ENCODE measurements at places on chromosomes 5 and 9. TPM values are rescaled to one million over a fixed set of nuclear protein-coding genes. Genes with fewer than 3 reads are reported as not detected.
A peak's percentile ranks its signal among the peaks of the same experiment; 100 is the strongest.

DNA sequence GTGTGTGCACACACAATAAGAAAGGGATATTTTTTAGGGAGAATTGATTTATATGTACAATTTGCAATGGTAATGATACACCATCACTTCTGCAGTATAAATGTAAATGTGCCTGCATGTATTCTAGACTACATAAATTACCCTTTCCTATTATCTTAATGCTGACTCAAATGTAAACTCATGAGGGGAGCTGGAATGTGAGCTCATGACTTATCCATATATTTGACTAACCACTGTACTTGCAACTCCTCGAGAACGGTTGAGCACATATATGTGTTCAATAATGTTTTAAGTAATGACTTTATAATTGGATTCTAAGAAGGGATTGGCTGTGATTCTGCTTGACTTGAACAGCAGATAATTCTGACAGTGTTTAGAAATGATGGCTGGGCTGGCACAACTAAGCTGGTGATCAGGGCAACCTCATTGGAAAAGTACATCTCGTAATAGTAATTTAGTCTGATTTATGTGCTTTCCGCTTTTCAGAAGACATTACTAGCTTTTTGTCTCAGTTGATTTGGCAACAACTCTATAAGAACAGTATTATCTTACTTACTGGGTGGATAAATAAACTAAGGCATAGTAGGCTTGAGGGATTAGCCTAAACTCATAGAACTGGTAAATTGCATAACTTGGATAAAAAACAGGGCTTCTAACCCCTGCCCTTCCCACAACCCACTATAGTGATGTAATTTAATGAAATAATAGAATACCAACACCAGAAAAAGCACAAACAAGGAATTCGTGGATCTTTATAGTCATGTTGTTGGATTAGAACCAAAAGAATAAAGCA, 130.2 kb upstream of the SPEF2 start:
- no peak for DNase-seq

DNA sequence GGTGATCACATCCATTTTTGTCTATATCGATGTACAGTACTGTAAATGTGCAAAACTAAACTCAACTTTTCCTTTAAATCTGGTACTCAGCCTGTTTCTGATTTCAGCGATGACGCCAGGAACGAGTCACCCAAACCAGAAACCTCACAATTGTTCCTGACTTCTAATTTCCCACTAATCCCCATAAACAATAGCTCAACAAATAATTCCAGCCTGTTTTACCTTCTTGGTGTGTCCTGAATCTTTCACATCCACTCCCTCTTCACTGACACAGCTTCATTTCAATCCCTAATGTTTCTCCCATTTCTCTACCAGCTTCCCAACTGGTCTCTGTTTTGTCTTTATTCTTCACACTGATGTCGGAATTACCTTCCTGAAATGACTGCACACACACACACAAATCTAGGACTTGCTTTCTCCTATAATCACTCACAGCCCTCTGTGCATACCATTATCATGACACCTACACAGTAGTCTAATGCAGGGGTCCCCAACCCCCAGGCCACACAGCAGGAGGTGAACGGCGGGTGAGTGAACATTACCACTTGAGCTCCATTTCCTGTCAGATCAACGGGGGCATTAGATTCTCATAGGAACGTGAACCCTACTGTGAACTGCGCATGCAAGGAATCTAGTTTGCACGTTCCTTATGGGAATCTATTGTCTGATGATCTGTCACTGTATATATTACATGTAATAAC, 97.8 kb upstream of the SLC30A5 start:
- DNase-seq: no peak

DNA sequence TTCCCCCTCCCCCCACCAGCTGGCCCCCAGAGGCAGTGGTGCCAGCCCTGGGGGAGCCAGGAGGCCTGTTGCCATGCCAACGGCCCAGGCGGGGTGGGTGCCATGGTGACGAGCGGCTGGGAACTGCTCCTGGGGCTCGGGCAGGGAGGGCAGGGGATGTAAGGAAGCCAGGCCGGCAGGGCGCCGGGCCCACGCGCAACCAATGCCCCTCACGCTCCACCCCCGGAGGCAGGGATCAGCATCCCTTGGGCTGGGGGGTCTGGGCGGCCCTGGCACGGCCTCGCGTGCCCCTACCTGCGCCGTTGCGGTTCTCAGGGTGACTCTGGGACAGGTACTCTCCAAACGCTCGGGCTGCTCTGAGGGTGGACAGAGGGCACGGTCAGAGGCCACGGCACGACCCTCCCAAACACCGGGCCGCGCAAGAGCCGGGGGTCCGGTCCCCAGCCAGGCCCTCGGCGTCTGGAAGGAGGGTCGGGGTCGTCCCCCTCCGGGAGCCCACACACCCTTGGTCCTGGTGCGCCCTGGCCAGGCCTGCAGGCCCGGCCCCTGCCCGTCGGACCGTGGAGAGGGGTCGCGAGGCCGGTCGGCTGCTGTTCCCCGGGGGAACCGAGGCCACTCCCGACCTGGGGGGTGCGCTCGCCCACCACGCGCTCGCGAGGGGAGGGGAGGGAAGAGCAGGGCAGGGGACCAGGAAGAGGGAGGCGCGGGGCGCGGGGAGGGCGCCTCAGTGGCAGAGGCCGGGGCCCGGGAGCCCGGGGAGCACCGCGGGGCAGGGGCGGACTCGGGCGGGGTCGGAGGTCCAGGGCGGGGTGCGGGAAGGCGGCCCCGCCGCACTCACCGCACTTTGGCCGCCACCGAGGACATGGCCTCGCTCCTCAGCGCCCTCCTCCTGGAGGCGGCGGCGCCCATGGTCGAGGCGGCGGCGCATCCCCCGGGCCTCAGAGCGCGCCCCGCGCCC, 661 bp downstream of the NSMF start:
- peak; percentile 76 for DNase-seq

DNA sequence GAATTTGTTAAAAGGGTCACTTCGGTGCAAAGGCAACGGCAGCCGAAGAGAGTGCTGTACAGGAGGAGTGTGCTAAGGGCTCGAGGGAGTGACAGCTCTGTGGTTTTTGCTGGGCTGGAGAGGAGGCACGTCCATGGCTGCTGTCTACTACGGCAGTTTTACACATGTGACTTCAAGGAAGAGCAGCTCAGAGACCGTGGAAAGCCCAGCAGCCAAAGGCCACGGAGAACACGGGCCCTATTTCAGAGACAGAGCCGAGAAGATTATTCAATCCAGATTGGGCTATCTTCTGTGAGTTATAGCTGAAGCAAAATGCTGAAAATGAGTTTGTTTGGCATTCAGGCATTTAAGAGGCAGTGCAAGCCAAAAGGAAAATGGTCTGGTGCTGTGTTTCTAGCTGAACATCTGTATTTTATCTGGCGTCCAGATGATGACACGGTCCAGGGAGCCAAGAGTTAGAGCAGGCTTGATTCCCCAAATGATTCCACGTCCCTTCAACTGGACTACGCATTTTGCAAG, 96.4 kb downstream of the RFK start:
- DNase-seq: no peak

DNA sequence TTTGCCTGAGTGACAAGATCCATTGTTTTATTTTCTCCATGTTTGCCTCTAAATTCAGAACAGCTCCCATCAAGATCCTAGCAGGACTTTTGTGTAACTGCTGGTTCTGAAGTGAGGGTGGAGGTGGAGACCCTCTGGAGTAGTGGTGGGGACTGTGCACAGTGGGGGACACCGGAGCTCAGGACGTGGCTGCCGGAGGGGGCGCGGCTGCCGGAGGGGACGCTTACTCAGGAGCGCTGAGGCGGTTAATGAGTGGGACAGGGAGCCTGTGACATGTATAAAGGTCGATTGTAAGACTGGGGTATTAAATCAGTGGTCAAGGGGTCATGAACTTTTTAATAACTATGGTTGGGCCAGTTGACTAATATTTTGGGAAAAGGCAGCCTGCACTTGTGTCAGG, 127.0 kb upstream of the CACNA1B start:
- no peak for DNase-seq

DNA sequence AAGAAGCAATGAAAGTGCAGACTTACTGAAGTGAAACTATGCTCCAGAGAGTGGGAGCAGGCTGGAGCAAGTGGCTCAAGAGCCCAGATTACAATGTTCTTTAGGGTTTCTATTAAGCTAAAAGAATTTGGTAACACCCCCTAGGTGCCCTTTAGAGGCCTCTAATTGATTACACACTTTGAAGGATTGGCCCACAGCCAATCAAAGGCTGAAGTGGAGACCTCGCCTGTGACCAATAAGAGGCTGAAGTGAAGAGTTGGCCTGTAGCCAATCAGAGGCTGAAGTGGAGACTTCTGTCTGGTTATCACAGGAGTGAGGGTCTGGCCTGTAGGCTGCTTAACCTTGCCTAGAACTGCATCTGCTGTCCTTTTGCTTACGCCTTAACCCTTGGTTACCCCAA, 46.7 kb upstream of the SPATA31C2 start:
- no peak for DNase-seq

GRCh38 chr5:73295447-73295846, 122.5 kb downstream of the TMEM174 start:
- no peak for DNase-seq

Gene RMRP
- 30,828 TPM for total RNA-seq

Gene PCDHGB3
- total RNA-seq: 2.6 TPM

DNA sequence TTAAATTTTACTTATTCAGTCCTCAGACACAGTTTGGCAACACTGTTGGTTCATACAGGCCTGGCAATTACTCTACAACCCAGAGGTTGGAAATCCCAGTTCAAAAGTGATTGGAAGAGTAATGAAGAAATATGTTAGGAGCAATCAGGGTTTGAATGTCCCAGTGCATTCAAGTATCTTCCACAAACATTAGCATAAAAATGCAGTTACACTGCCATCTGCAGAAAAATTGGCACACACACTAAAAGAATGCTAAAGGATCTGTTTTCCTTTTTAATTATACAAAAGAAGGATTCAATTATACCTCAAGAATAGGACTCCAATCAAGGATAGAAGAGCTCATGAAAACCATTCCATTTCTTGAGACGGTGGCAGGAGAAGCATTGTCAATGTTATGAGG, 130.2 kb downstream of the DNAH5 start:
- DNase-seq: no peak

Gene SPDL1
- 3.5 TPM for total RNA-seq

GRCh38 chr5:76583163-76584047, 39.8 kb downstream of the F2RL2 start:
- DNase-seq: no peak

- no peak for DNase-seq
Observed at GRCh38 chr9:118533850-118534249, 829.6 kb downstream of the TLR4 start.

Gene EPB41L4B
- total RNA-seq: 10.1 TPM

Gene ALDOB
- total RNA-seq: not detected

- no peak for DNase-seq
Observed at GRCh38 chr9:107841076-107841475, 351.5 kb upstream of the KLF4 start.

Gene TAL2
- not detected for total RNA-seq

DNA sequence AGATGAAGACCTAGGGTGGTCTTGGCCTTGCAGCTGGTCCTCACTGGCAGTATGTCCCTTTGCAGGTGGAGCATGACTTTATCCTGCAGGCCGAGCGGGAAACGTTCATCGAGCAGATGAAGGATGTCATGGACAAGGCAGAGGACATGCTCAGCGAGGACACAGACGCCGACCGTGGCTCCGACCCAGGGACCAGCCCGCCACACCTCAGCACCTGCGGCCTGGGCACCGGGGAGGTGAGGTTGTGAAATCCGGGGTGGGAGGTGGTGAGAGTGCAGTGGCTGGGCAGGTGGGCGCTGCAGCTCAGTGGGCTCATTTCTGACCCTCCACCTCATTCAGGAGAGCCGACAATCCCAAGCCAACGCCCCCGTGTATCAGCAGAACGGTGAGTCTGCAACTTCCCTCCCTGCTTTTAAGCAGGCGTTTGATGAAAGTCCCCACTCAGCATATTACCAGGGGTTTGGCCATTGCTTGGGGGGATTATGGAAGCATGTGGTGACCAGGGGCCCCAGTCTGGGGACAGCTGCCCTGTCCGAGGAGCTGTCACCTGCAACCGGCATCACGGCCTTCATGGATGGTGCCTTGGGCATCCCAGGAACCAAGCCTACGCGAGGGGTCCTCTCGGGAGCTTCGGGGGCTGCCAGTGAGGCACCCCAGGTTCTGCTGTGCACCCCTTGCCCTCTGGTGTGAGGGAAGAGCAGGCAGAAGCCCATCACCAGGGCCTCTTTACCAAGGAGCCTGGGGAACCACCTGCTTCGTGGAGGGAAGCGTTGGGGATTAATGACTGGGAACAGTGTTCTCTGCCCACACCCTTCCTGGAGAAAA, 84.0 kb downstream of the WNK2 start:
- DNase-seq: peak; percentile 30

Gene ORM2
- total RNA-seq: 3.9 TPM

DNA sequence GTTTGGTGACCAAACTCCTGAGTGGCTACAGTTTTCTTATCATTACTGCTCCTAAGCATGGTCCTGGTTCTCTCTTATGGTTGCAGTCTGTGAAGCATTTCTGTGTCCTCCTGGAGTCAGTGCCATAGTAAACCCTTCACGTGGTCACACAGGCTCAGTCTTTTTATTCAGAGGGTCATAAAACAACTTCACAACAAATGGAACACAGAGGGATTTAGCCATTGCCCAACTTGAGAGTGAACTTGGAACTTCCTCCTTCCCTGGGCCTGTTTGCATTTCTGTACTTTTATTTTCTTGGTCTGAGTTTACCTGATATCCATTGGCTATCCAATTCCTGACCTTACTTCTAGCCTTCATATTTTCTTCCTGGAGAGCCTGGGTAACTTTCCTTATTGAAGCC, 144.9 kb downstream of the CCDC192 start:
- DNase-seq: no peak

GRCh38 chr5:136141561-136141960, 8.9 kb downstream of the SMAD5 start:
- DNase-seq: no peak

- DNase-seq: no peak
Observed at GRCh38 chr9:87562062-87562461, 64.4 kb downstream of the DAPK1 start.

GRCh38 chr9:12314589-12314988, 378.6 kb upstream of the TYRP1 start:
- DNase-seq: no peak

- peak; percentile 51 for DNase-seq
Observed at GRCh38 chr9:114275246-114276004, 47.5 kb upstream of the ORM1 start.

DNA sequence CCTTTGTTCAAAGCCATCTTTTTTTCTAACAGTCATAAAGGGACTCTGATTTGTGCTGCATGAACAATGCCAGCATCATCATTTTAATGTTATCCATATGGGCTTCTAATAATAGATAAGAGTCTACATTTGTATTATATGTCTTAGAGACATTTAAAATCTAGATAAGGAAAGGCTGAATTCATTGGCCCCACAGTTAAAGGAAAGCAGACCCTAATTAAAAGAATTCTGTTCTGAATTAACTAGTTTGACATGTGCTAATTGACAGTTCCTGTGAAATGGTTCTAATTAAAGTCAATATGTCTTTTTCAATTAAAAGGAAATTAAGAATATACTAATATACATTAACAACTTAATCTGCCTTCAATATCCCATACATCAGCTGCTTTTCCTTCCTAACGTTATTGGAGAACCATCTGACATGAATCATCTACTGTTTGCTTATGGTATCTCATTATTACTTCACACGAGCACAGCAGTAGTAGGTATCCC, 104.7 kb downstream of the NR2F1-AS1 start:
- no peak for DNase-seq
